ENCODE measurements at places on chromosomes 11 and 22.

- DNase-seq, result no peak
Measured at GRCh38 chr11:10658621-10659338, 34.8 kb downstream of the IRAG1 start.

GRCh38 chr11:75790986-75791385 is 22.4 kb downstream of the DGAT2 start:
- DNase-seq, result no peak

- DNase-seq, result no peak
Measured at GRCh38 chr11:95918720-95919119, 5.2 kb downstream of the MTMR2 start.

- no peak for DNase-seq
Measured at GRCh38 chr11:126915430-126915829, 85.1 kb downstream of the KIRREL3 start.

DNA sequence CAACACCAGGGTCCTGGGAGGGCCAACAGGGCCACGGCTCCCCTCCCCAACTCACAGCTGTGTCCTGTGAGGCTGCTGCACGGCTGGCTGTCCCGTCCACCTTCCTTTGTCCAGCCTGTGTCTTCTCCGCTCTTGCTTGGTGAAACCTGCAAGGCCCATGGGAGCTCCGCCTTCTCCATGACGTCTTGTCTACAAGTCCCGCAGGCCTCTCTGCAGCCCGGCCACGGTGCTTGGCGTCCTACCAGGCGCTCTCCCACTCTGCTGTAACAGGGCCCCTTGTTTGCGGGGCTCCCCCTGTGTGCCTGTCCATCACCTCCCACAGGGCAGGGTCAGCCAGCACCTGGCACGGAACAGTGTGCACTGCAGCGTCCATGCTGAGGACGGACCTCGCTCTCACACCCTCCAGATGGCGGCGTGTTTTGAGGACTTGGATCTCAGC is 866.8 kb downstream of the TBC1D22A start:
- DNase-seq, result no peak

GRCh38 chr22:17910561-17911311 is 113.6 kb downstream of the MICAL3 start:
- DNase-seq, result peak; percentile 64

DNA sequence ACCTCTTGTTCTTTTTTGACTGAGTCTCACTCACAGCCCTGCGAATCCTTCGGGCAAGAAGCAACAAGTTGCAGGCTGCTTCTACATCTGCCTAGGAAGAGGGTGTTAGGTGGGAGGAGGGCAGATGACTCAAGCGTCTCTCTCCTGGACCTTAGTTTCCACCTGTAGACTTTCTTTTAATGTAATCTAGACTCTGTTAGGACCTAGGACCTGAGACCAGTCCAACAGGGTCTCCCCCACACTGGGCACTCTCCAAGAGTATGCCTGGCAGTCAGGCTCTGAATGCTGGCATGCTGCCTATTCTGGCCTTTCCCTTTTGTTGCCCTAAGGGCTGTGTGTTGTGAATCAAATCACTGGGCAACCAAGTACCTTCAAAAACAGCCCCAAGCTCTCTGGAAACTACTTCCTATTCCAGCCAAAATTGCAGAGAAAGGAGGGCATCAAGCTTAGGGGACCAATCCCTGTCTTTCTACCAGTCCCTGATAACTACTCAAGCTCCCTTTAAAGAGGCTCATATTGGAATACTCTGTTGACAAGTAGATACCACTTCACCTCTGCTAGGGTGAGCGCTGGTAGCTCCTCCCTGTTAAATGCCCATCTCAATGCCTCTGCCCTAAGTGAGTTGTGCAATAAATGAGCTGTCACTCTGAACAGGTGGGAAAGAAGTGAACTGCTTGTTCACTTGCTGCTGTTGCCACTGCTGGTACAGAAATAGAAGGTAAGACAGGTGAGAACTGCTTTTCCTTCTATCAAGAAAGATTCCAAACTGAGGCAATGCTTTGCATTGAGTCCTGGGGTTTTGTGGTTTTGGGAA is at the start of gene BBOX1:
Gene BBOX1, plus strand, starts transcription at position 514 of the 814 bp plus-strand sequence. CDS start 14,616 bp downstream, outside the sequence.
- DNase-seq, result peak; percentile 62

DNA sequence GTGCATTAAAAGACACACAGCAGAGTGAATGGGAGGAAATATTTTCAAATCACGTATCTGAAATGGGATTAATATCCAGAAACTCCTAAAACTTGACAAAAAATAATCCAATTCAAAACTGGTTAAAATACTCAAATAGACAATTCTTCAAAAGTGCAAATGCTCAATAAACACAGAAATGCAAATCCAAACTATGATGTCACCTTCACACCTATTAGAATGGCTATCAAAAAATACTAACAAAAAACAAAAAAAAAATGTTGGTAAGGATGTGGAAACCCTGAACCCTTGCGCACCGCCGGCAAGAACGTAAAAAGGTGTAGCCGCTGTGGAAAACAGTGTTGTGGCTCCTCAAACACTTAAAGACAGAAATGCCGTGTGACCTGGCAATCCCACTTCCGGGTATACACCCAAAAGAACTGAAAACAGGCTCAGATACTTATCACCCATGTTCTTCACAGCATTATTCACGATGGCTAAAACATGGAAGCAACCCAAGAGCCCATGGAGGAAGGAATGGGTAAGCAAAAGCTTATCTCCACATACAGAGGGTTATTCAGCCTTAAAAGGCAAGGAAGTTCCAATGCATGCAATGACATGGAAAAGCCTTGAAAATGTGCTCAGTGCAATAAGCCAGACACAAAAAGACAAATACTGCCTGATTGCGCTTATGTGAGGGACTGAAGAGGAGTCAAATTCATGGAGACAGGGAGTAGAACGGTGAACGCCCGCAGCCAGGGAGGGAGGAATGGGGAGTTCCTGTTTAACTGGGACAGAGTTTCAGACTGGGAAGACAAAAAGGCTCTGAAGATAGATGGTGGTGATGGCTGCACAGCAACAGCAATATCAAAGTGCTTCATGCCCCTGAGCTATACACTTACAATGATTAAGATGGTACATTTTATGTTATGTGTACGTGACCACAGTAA is 19.6 kb downstream of the BRD1 start:
- DNase-seq, result no peak

- no peak for DNase-seq
Measured at GRCh38 chr22:49865156-49865555, 11.5 kb downstream of the ZBED4 start.

DNA sequence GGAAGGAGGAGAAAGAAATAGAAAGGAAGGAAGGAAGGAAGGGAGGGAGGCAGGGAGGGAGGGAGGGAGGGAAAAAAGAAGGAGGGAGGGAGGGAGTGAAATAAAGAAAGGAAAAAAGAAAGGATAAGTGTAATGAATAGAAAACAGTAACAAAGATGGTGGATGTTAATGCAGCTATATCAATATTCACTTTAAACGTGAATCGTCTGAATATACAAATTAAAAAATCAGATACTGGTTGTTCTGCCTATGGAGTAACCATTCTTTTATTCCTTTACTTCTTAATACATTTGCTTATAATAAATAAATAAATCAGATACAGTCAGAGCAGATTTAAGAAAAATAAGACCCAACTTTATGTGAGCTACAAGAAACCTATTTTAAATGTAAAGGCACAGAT is 1520.4 kb downstream of the TBC1D22A start:
- no peak for DNase-seq

- peak; percentile 65 for DNase-seq
Measured at GRCh38 chr11:67267188-67268080, 1.2 kb downstream of the GRK2 start.

DNA sequence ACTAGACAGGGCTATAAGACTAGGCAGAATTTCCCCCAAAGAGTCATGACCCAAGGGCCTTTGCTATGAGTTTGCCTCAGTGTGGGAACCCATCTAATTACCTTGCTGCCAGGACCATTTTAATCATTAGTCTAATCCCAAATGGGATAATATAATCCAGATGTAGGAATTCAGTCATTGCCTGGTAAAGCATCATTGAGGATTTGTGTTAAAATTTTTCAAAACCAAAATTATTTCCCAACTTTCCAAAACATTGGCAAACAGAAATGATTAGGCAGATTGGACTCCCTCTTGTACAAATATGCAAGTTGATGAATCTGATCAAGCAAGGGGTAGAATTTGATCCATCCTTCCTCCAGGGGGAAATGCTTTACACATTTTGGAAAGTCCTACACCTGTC is 16.2 kb upstream of the MMP13 start:
- DNase-seq, result no peak

- DNase-seq, result peak; percentile 61
Measured at GRCh38 chr11:2092956-2093412, 46.2 kb downstream of the IGF2 start.

DNA sequence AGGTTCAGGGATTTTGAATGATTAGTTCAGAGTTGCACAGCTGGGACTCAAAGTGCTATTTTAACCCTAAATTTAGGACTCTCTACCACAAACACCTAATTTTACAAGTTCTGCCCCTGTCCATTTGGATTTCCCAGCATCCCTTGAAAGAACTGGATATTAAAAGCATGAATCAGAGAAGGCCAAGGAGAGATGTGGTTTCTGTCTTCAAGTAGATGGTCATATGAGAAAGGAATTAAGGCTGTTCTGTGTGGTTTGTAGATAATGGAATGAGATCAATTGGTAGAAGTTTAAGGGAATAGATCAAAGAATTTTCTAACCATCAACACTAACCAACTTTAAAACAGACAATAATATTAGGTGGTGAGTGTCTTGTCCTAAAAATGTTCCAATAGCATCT is 106.4 kb upstream of the TENM4 start:
- DNase-seq, result no peak

- DNase-seq, result no peak
Measured at GRCh38 chr22:48556222-48556621, 1271.5 kb downstream of the BRD1 start.

DNA sequence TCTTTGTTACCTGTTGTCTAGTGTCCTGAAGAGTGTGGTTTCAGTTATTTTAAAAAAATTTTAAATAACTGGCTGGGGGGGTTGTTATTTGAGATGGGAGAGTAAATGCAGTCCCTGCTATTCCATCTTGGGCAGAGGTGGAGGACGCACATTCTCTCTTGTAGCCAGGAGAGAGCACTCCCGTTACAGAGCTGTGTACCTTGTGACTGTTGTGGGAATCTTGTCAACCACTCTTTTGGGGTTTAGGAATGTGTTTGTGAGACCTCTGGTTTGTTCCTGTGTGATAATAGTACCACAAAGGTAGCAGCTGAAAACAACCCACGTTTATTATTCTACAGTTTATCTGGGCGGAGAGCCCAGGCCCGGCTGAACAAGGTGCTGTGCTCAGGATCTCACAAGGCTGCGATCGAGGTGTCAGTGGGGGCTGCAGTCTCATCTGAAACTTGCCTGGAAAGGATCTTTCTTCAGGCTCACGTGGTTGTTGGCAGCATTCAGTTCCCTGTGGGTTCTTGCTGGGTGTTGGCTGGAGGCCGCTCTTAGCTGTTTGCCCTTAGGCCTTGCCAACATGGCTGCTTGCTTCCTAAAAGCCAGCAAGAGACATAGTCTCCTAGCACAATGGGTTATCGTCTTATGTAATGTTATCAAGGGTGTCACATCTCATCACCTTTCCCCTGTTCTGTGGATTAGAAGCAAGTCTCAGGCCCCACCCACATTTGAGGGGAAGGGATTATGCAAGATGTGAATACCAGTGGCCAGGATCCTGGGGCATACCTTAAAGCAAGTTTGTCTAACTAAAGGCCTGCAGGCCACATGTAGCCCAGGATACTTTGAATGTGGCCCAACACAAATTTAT is 20.6 kb downstream of the IGHMBP2 start:
- DNase-seq, result no peak

- no peak for DNase-seq
Measured at GRCh38 chr11:117851106-117851505, 25.4 kb downstream of the FXYD6 start.

GRCh38 chr11:12199231-12199948 is 89.0 kb downstream of the MICAL2 start:
- no peak for DNase-seq

GRCh38 chr11:129968591-129969419 is 33.8 kb downstream of the PRDM10 start:
- no peak for DNase-seq

DNA sequence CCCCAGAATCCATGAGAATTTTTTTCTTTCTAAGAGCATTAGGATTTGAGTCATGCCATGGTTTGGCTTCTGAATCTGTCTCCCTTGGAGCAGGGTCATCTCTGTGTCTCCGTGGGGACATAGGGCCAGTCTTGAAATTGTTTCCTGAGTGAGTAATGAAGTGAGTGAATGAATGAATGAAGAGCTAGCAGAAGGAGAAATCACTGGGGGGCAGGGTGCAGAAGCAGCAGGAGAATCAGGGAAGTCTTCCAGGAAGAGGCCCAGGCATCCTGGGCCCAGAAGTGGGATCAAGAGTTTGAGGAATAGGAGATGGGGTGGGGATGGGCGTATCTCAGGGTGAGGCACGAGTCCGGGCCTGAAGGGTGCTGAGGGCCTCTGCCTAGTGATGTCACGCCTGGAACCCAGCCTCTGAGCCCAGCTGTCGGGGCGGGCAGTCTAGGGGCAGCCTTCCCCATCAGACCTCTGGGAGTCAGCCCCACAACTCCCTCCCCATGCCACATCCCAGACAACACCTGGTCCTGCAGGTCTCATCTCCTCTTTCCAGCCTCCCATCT is 12.5 kb upstream of the MGAT3 start:
- no peak for DNase-seq

DNA sequence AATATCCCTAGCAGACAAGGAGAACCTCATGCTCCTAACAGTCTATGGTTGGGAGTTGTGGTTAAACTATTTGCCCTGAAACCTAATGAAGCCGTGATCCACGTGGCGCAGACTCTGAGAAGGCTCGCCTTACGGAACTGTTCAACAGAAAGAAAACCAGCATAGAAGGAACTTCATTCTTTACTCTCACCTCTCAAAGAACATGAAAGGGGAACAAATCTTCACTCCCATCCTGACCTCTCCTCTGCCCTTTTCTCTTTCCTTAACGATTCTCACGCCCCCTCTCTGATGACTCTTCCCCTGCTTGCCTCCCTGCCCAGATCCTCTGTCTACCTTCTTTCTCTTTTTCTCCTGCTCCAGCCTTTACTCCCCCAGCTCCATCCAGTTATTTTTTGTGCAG is 54.2 kb downstream of the IRAG1 start:
- DNase-seq, result no peak

DNA sequence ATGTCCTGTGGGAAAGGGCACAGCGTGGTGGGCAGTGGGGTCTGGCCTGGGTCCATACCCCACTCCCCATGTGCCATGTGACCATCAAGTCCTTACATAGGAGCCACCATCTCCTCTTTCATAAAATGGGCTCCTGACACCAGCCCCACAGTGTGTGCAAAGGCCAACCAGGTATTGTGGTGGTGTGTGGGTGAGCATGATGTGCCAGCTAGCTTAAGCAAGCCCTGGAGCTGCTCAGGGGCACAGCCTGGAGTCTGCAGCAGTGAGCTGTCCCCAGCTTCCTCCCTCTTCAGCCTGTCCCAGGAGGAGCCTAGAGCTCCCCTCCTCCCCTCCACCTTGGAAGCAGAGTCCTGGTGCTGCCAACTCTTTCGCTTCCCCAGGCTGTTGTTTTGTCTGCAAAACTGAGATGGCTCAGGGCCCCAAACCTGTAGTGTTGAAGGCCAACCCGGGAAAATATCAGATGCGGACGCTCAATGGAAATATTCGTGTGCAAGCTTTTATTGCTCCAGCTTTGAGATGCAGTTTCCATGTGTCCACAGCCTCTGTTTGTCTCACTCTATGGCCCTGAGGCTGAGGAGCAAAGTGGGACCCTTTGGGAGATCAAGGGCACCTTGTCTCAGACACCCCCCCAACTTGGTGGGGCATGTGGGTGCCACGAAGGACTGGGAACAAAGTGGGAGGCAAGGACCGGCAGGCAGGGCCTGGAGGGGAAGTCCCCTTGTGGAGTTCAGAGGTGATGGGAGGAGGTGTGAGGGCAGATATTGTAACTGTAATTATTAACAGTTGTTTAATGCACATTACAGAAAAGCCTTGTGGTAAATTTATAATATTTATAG is 92.6 kb downstream of the CTTN start:
- DNase-seq, result no peak
